ENCODE measurements at places on chromosomes 3 and 15.

- DNase-seq, result no peak
Measured at GRCh38 chr3:105362021-105362665, 4.6 kb upstream of the ALCAM start.

DNA sequence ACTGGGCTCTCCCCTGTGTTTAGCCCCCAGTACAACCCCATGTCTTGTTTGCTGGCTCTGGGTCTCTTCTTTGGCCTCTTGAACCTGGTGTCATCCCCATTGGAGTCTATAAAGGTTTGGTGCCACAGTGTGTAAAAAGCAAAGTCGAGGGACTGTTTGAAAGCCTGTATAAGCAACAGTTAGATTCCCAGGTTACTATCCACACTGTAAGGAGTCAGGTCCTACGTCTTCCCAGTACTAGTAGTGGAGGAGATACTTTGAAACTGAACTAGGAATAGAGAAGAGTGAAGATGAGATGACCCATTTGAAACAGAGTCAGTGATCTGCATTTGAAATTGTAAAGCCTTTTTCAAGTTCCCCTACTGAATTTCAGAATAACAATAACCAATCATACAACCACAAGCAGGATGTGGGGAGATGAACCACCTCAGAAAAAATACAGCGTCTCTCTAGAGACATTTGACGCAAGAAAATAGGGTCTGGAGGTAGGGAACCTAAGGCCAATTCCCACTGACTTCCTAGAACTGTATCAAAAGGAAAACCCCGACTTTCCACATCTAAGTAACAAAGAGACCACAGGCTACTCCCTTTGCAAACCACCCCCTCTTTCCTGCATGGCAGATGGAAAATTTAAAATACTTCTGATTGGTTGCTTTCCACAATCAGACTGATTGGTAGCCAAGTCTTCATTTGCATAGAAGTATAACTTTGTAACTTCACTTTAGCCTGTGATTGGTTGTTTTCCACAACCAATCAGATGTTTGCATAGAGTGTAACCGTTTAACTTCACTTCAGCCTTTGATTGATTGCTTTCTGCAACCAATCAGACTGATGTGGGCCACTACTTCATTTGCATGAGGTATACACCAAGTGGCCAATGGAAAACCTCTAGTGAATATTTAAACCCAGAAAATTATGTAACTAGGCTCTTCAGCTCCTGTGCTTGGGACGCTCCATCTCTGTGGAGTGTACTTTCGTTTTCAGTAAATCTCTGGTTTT, 49.9 kb upstream of the NEDD4 start:
- DNase-seq, result no peak

GRCh38 chr3:101709126-101709525, 15.3 kb upstream of the CEP97 start:
- DNase-seq, result no peak

- no peak for DNase-seq
Measured at GRCh38 chr3:147113293-147114044, 292.9 kb downstream of the ZIC4 start.

- no peak for DNase-seq
Measured at GRCh38 chr3:141797819-141798447, 34.7 kb downstream of the GRK7 start.

DNA sequence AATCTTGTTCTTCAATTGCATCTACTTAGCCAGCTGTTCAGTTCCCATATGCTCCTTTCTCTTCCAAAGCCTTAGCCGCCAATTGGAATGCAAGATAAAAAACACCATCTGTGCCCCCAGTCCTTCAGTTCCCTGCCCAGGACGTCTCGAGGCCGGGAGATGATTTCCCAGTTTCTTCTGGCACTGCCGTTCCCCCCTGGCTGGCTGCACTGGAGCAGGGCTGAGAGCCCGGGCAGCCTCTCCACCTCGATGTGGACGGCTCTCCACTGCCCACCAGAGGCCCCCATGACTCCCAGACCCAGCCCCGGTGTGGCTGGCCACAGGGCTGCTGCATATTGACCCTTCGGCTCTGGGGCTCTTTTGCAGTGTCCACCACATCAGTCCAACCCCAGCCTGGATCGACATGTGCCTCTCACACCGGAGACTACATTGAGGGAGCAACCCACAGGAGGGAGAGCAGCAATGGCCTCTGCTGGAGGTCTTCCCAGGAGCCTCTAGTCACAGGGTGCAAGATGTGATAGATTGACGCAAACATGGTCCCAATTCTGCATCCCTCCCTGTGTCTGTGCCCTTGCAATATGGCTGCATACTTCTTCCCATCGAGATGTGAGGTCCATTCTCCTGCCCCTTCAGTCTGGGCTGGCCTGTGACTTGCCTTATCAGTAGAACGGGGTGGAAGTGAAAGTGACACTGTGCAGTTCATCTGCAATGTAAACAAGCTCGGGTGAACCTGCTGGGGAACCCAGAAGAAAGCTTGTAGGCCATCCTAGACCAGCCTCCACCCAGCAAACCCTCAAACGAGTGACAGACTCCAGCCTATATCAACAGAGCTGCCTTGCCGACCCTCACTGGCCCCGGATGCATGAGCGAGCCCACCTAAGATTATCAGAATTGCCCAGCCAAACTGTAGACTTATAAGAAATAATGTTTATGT, 52.3 kb upstream of the PRR20G start:
- DNase-seq, result no peak

- DNase-seq, result no peak
Measured at GRCh38 chr3:101255441-101255840, 64.9 kb downstream of the IMPG2 start.

GRCh38 chr3:18499301-18499700, 74.2 kb upstream of the SATB1 start:
- DNase-seq, result no peak

DNA sequence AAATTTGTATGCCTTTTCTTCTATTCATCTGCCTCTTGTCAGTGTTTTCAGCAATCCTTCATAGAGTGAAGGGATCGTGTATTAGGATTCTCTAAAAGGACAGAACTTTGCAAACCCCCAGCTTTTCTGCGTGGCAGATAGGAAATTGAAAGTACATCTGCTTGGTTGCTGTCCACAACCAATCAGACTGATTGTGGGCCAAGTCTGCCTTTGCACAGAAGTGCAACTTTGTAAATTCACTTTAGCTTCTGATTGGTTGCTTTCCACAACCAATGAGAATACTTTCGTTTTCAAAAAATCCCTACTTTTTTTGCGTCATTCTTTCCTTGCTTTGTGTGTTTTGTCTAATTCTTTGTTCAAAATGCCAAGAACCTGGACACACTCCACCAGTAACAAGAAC, 847.4 kb downstream of the FHIT start:
- no peak for DNase-seq

DNA sequence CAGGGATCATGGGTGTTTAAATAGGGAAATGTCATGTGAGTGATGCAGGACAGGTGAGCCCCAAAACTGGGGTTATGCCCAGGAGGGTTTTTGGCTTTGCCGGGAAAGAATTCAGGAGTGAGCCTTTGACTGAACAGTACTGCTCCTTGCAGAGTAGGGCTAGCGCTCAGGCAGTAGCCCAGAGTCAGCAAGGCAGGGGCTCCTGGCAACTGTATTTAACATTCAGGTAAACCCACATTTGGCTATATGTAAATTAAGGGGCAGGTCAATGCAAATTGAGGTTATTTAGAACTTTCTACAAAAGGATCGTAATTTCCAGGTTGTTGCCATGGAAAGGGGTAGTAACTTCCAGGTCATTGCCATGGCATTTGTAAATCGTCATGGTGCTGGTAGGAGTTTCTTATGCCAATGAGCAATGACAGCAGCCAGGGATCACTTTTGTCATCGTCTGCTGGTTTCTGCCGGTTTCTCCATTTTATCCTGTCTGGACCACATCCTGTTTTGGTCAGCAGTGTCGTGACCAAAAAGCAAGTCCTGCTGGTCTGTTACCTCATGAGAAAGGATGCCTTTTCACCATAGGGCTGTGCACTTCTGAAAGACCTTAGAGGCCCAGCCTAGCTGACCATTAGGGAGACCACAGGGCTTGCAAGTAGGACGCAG, 24.3 kb downstream of the MTHFS start:
- no peak for DNase-seq

DNA sequence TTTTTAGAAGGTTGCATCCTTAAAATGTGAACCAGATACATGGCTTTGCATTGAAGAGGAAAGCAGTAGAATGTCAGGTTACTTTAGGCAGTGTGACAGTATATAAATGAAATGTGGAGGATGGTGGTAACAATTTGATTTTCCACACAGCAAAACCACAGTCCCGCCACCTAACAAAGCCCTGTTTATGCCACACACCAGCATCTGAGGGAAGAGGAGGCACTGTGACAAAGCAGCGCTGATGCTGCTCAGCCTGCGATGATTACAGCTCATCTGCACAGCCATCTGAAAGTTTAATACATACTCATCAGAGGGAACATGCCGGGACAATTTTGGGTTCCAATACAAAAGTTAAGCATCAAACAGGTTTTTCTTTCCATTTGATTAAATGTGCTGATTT, 8.9 kb downstream of the RNF7 start:
- no peak for DNase-seq

GRCh38 chr15:74787251-74788041, 5.6 kb downstream of the CSK start:
- peak; percentile 47 for DNase-seq

DNA sequence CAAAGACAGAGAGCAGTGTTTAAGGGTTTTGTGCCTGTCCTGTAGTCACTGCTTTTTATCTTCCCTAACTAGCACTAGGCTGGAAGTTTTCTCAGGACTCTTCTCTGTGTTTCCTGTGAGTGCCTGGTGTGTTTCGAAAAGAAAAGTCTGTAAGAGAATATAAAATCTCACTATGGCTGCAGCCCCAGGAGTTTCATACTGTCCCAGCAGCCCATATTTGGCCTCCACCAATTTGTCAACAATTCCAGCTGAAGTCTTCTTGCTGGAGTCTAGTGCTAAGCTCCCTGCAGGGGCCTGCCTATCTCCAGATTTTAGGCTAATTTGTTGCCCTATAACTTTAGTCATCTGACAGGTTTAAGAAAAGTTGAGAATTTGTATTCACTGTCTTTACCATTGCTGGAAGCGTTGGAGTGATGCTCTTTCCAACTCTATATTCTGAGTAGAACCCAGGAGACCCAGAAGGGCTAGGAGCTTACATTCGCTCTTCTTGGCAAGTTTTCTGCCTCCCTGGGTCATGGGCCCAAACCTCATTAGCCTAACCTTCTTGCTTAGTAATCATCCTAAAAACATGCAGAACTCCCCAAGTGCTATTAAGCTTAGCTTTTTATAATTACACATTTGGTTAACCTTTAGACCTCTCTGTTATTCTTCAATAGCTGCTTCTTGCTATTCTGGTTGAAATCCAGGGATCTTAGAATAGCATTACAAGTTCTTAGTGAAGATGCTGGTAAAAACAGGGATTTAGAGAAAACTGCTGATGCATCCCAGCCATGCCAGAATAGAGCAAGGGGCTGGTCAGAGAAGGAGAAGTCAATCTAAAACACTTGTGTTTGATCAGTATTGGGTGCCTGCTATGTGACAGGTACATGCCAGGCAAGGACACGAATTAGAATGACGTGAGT, 283.1 kb downstream of the NEK10 start:
- DNase-seq, result no peak

DNA sequence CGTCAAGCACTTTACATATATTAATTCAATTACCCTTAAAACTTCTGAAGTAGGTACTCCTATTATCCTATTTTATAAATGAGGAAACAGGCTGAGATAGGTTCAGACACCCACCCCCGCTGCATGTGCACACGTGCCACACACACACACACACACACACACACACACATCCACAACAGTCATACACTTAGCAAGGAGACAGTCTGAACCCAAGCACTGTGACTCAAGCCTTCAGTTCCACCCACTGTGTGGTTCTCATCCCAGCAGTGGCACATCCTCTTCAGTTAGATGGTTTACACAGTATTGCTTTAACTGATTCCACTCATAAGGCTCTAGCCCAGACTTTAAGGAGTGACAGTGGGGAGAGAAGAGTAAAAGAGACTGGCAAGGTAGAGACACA, 91.1 kb upstream of the FGF7 start:
- no peak for DNase-seq

GRCh38 chr15:38285456-38285855, 32.8 kb downstream of the SPRED1 start:
- no peak for DNase-seq

DNA sequence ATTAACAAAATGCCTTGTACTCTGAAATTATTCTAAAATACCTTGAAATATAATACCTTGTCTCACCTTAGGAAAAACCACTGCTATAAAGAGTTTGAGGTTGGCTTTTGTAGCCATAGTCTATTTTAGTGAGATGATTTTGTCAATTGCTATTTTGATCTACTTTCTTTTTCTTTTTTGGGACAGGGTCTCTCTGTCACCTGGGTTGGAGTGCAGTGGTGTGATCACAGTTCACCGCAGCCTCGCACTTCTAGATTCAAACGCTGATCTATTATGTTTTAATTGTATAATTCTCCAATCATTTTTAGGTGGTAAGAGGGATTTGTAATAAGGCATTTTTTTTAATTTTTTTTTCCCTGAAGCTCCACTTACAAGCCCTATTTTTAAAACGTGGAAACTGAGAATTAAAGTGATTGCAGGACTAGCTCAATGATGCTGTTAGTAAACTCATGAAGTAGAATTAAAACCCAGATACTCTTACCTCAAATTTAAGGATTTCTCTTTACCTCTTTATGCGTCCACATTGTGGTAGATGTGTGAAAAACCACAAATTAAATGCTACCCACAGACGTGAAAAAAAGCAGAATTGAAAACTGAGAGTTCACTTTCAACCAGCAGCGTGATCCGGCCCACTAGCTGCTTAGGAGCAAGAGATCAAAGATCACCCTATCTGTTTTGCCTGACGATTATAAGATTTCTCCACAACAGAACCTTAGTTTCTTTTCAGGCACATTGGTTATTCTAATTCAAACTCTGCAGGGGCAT, 384.2 kb downstream of the CGGBP1 start:
- DNase-seq, result no peak

DNA sequence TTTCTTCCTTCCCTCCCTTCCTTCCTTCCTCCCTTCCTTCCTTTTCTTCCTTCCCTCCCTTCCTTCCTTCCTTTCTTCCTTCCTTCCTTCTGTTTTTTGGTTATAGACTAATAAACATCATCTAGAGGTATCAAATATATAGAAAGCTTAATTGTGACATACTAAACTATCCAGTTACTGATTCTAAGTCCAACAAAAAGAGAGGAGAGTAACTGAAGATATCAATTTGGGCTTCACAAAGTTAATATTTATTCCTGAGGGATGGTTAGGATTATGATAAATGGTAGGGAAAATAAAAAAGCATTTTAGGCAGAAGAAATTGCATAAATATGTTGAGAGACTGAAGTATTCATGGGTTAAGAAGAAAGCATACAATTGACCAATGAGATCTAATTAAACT, 7.8 kb upstream of the CLDN16 start:
- no peak for DNase-seq

DNA sequence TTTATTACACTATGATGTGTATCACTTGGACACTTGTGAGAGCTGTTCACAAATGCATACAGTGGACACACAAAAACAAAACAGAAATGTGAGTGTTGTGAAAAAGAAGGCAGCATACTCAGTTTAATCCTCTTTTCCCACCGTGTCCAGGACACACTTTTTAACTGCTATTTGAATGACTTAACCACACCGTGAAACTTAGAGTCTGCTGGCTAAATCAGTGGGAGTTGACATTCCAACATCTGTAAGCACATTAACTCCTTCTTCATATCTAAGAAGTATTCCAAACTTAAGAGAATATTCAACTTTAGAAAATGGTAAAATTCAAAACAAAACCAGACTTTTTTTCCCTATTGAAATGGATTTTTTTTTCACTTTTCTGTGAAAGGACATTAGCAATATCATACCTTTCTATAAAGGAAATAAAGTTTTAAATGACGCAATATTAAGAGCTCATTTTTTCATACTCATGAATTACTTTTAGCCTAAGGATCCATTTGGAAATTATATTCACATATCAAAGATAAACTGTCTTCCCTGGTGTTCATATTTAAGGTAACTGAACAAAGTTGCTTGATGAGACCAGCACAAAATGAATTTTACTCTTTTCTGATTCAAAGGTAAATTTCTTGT, 316.6 kb downstream of the RBMS3 start:
- DNase-seq, result no peak

Measured in NCI-H510A (cell line).